NCI-H69 (cell line): ENCODE measurements at places on chromosomes 12 and 14.

DNA sequence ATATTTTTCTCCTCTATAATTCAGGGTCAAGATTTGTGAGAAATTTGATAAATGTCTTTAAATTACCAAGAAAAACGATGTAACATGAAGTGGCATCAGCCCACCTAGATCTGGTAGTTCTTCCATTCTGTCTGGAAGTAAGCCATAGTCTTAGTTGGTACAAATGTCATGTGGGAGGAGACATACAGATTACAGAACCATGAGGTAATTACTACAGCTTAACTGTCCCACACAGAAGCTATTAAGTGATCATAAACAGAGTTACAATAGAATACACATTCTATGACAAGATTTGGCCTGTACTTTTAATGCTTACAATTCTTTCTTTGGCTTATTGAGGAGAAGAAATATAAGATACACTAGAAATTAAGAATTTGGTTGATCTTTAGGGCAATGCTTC is 13.7 kb upstream of the SIX1 start:
- peak; percentile 19 for DNase-seq

DNA sequence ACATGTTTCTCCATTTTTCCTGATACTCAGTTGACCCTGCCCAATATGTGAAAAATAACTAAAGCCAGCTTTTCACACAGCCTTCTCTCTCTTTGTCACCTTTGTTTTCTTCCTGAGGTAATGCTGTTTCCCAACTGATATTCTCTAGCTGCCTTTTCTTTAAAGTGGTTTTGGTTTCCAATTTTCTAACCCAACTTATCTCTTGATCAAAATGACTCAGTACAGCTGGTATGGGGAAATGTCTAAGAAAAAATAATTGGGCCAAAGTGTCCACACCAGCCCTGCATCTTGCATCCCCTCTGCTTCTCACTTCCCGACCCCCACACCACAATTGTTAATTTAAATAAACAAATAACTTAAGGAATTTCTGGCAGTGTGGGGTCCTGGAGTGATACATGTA is 193.8 kb downstream of the SYT1 start:
- DNase-seq: no peak

DNA sequence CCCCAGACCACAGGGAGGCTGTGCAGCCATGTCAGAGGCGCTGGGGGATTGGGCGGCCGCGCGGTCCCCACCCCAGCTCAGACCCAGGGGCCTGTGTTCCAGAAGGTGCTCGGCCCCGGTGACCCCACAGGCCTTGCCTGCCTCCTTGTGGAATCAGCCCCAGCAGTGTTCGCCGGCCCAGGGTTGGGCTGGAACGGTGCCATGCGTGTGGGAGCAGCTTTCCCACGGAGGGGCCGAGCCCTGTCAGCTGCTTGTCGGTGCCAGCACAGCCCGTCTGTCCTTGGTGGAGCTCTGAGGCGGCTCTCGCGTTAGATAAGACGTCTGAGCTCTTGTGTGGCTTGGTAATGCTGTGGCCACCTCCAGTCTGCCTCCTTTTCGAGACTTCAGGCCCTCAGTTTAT is 8.5 kb downstream of the ZFYVE21 start:
- DNase-seq: no peak

GRCh38 chr14:76687611-76688382 is 73.5 kb upstream of the VASH1 start:
- peak; percentile 80 for DNase-seq

- no peak for DNase-seq
Measured at GRCh38 chr14:102914474-102915291, 7.8 kb upstream of the AMN start.

DNA sequence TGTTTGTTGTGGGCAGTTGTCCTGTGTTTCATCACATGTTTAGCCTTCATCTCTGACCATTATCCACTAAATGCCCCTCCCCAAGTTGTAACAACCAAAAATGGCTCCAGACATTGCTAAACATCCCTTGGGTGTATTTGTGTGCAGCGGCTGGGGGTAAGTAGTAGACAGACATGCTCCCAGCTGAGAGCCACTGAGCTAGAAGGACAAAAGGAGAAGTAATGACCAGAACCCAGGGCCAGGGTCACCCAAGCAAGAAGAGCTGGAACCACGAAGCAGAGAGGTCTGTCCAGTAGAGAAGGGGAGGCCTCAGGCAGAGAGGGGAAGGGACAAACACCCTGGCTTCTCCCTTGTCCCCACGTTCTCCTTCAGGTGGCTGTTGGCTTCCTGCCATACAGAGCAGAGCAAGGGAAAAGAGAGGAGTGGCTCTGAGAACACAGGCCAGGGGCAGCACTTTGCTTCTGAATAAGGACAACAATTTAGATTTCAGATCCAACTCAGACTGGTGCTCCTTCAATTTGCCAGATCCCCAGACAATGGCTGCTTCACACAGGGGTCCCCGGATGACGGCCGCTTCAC is 55.2 kb downstream of the NDUFA12 start:
- DNase-seq: peak; percentile 28

DNA sequence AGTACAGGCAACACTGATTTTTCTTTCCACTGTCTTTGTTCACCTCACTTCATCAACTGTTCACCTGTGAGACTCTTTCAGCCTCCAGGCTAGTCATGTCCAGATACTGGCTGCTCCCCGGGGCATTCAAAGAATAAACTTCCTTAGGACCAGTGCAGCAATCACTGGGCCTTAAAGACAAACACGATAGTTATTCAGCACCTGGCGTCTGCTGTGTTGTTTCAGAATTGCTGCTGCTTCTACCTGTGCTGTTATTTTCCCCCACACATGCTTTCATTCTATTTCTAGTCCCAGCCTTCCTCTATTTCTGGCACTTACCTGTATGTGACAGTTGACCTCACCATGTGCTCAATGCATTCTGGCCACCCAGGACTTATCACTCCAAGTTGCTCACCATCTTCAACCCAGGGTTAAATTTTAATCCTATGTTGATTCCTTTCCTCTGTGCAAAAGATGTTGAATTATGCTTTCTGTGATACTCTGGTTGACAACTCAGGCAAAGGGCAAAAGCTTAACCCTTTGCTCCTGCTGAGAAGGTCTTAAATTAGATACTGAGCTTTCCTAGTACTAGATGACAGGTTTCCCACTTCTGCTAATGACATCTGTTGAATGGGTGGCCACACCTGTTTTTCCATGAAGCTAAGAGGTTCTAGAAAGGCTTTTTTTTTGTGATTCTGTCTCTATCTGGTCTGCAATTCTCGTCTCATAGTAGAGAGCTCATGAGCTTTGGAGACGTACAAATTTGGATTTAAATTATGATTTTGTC is 41.4 kb downstream of the PTPRQ start:
- peak; percentile 97 for DNase-seq

GRCh38 chr12:95955549-95956159 is 12.5 kb downstream of the AMDHD1 start:
- DNase-seq: no peak

DNA sequence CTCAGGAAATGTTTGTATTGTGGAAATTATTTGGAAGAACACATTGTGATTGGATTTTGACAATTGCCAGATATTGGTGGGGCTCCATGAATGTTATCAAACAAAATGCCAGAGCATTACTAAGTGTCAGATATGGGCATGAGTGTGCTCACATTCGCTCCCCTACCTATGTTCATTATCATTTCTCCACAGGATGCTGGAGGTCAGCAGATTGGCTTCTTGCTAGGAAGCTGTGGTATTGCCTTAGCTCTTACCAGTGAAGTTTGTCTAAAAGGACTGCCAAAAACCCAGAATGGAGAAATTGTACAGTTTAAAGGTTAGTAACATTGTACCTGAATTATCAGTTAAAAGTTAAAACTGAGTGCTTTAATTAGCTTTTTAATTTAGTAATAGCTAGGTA is 78.3 kb upstream of the ATF1 start:
- DNase-seq: no peak

DNA sequence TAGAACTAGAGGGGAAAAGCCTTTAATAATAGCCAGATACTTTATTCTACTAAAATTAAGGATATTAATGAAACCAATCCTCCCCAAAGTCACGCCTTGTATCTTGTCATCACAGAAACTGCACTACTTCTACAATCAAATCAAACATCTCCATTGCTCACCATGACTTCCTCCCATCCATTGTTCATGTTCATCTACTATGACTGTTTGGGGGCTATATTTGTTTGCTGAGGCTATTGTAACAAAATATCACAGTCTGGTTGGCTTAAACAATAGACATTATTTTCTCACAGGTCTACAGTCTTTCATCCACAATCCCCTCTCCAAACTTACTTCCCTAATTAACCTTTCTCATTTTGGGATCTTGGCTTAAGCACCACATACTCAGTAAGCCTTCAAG is 193.6 kb upstream of the FSCB start:
- peak; percentile 65 for DNase-seq

DNA sequence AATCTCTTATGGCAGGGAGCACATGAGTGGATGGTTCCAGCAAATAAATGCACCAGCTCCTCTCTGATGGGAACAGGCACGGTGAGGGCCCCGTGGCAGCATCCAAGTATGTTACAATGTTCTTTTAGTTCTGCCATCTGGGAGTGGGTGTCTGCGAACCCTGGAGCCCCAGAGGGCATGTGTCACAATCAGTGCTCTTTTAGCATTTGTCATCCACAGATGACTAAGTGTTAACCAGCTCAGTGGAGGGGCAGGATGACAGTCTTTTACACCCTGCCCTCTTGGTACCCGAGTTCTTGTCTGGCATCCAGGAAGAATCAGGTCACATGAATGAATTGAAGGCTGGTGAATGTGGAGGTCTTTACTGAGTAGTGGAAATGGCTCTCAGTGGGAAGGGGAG is 560.4 kb upstream of the FLRT2 start:
- DNase-seq: peak; percentile 13

- DNase-seq: no peak
Measured at GRCh38 chr14:99664937-99665273, 19.2 kb upstream of the CYP46A1 start.

DNA sequence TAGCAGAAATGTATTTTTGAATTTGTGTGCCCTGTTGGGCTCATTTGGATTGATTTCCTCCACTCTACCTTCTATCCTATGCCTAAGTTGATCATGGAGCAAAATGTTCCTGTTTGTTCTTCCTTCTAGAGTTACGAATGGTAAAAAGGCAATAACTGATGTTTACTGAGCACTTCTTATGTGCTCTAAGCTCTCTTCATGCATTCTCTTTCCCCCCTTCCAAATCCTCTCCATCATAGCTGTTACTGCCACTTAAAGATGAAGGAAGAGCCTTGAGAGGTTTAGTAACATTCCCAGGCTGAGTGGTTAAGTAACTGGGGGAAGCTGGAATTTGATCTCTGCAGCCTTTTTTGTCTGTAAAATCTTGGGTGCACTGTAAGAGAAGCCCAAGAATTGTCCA is 60.1 kb downstream of the CHST11 start:
- DNase-seq: no peak

- DNase-seq: no peak
Measured at GRCh38 chr14:77812028-77812427, 12.1 kb downstream of the ADCK1 start.

DNA sequence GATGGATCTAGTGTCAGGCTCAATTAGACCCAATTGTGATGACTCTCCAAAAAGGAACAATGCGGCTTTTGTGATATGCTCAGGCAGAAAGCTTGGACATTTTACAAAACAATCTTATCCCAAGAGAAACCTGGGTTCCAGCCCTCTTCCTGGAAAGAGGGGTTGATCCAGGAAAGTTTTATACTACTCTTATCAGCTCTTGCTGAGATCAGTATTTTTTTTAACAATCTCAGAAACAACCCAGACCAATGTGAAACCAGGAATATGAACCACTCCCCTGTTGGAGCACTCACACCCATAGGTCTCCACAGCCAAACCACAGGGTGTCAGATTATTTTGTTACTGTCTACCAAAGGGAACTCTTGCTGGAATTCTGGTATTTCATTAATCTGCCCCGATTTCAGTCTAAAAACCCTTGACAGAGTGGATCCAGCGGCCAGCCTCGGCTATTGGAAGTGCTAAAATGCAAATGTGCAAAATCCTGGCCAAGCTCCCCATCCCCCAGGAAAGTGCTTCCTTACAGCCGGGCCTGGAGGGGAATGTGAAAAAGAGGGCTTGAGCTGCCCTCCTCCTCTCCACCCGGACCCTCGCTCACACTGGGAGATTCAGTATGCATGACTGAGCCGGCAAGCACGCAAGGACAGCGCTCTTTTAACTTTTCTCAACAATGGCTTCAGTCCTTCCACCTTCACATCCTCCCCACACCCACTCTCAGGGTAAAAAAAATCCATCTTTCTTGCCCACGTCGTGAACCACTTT is 4.0 kb downstream of the FBXL14 start:
- no peak for DNase-seq

GRCh38 chr14:71021347-71022011 is 114.2 kb downstream of the PCNX1 start:
- peak; percentile 33 for DNase-seq

- DNase-seq: peak; percentile 58
Measured at GRCh38 chr14:55588259-55588699, 8.3 kb downstream of the KTN1 start.

DNA sequence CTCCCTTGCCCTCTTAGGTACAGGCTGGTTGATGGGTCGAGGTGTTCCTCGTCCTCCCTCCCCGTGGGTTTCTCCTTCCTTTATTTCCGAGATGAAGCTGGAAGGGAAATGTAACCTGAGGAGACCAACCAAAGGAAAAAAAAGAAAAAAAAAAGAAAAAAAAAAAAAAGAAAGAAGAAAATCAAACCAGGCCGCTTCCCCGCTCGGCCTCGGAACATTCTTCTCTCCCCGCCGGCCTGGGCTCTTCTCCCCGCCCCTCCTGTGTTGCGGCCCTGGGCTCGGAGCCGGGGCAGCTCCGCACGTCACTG is 1.6 kb upstream of the NFATC4 start:
- DNase-seq: no peak

- DNase-seq: peak; percentile 4
Measured at GRCh38 chr12:22740656-22741355, 115.8 kb downstream of the ETNK1 start.

- no peak for DNase-seq
Measured at GRCh38 chr12:7981446-7981845, 45.5 kb upstream of the SLC2A3 start.

- DNase-seq: no peak
Measured at GRCh38 chr12:9041321-9041720, 52.0 kb downstream of the KLRG1 start.

- DNase-seq: no peak
Measured at GRCh38 chr14:97442363-97442762, 645.2 kb downstream of the VRK1 start.

DNA sequence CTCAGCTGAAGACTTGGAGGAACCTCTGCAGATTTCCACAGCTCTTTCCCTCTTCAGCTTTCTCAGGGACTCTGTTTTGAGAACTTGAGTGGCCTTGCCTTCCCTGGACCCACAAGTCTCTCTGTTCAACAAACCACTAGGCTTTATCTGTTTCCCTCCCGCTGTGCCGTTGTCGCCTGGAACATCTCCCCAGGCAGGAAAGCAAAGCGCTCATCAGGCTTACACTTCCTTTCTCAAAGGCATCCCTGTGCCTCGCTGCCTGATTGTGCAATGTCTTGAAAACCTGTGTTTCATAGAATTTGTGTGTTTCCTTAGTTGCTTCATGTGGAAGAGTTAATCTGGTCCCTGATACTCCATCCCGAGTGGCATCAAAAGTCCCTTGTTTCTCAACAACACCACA is 64.1 kb downstream of the PPM1A start:
- DNase-seq: no peak
